Renal cortex interstitium (tissue), 15 donors: ENCODE measurements at places on chromosomes 5 and 9.
A peak's percentile ranks its signal among the peaks of the same experiment; 100 is the strongest.

DNA sequence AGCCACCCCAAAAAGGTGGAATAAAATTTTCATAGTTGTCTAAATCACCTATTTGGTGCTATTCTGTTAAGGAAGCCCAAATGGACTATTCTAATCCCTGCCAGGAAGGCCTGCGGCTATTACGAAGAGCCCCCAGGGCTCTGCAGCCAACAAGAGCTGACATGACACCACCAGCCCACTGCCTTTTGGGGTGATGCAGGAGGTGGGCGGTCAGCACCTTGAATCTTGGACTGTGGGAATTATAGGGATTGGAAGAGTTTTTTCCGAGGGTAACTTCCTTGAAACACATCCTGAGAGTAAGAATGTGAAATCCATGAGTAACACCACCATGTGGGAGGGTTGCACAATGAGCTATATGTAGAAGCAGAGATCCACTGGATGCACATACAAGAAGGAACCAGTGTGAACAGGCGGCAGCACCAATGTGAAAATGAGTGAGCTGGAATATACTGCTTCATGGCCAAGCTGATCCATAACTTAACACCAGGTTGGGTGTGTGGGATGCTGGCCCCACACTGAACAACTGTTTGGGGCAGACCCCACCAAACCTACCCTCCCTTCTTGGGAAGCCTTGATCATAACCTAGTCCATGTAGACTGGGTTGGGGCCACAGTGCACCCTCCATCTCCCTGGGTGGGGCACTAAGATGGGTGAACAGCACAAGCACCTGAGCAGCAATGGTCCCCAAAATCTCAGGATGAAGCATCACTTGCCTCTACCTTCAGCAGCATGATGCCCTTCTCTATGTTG, 239.0 kb downstream of the FSTL4 start:
- DNase-seq = no peak

- DNase-seq = no peak
These were observed 21.7 kb upstream of the ADAM19 start for GRCh38 chr5:157597277-157597676.

DNA sequence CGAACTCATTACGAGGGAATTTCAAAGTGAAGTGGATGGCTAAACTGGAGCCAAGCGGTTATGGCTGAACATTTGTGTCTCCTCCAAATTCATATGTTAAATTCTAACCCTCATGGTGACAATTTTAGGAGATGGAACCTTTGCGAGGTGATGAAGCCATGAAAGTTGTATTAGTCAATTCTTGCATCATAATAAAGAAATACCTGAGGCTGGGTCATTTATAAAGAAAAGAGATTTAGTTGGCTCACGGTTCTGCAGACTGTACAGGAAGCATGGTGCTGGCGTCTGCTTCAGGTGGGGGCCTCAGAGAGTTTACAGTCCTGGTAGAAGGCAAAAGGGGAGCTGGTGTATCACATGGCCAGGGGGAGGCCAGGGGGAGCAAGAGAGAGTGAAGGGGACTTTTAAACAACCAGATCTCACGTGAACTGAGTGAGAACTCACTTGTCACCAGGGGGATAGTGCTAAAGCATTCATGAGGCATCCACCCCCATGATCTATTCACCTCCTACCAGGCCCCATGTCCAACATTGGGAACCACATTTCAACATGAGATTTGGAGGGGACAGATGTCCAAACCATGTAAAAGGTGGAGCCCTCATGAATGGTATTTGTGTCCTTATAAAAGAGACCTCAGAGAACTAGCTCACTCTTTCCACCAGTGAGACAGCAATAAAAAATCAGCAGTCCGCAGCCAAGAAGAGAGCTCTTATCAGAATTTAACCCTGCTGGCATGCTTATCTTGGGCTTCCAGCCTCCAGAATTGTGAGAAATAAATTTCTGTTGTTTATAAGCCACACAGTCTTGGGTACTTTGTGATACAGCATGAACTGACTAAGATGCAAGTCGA, 143.4 kb downstream of the MTRR start:
- no peak for DNase-seq

DNA sequence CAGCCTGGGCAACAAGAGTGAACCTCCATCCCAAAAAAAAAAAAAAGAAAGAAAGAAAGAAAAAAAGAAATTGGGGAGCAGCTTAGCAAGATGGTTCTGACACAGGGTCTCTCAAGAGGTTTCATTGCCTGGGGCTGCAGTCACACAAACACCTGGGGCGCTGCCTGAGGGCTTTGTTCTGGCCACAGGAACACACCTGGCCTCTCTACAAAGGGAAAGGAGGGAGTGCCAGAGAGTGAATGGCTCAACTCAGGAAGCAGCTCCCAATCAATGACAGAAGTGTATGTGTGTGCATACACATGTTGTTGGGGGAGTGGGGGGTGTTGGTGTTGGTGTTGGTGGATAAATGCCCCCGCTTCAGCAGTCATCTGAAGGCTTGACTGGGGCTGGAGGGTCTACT, 32.4 kb upstream of the CTNNA1 start:
- no peak for DNase-seq

DNA sequence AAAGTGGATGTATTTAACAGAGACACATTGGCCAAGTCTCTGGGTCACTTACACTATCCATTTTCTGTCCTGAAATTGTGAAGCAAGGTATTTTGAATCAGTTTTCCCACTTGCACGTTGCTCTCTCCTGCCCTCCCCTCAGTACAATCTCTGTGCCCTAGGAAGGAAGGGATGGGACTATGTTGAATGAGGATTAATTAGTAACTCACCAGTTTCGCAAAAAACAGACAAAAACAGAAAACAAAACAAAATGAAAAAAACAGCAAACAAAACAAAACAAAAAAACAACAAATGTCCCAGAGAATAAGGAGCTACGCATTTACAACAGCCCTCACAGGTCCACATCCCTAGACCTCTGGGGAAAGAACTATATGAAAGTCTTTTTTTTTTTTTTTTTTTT, 1.1 kb upstream of the CD14 start:
- DNase-seq = no peak

DNA sequence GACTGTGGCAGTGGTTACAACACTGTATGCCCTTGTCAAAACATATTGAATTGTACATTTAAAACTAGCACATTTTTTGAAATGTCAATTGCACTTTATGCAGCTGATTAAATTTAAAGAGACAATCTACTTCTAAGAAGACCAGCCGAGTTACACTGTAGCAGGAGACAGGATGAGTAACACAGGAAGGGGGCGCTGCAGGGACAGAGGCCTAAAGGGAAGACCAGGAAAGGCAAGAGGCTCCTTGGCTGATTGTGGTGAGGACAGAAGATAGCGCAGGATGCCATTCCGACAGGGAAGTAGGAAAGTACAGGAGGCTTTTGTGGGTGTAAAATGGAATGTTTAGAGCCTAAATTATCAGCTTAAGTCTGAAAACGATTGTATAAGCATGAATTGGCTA, 28.2 kb upstream of the PPP2R2B start:
- DNase-seq = no peak

DNA sequence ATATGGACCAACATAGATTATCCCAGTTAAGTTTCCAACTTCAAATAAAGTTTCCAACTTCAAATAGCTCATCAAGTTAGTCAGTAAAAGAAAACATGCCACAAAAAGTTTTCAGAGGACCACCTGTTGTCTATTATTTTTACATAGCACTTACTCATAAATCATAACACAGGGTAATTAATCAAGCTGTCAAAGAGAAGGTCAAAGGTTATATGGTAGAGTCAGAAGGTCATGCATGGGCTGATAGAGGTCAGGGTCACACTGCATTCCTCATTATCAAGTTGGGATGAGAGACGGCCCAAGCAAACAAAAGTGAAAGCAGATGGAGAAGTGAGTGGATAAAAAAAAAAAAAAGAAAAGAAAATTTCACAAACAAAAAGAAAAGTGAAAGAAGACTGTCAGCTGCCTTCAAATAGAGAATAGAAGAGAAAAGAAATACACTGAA, 145.5 kb upstream of the POU5F2 start:
- DNase-seq = no peak

DNA sequence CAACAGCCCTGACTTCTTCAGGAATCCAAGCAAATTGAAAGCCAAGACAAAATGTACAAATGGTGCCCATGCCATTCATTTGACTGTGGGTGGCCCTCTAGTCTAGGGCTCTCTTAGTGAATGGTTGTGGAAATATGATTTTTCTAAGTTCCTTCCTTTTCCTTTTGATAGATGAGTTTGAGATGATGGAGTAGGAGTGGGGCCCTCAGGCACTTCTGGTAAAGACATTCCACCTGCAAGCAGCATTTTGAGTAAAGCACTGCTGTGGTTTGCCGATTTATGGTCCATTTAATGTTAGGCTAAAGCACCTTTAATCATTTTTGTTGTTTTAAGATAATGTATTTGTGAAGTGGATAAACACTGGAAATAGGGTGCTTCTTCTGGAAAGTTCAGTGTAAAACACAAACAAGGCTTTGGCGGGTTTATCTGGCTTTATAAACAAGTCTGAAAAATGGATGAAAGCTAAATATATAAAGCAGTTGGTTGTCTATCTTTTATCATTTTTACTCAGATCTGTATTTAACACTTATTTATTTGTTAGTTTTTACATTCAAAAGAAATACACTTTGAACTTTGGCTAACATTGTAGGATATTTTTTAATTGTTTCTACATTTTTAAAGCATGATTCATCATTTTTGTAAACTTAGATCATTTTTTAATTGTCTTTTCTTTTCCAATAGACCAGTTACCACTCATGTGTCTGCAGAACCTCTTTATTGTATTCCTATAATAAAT, 213.5 kb downstream of the PJA2 start:
- no peak for DNase-seq

DNA sequence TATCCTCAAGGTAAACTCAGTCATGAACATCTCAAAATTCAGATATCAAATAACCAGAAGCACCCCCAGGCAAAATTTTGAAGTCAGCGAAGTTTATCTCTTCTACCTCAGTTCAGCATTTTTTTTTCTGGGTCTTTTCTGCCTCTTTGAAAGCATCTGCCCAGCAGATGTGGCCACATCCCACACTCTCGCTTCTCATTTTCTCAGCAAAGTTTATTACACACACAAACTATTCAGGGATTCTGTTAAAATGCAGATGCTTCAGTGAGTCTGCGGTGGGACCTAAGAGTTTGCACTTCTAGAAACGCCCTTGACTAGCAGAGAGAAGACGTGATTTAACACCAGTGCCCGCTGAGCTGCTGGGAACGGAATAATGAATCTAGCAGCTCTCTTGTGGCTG, 19.3 kb downstream of the RASEF start:
- DNase-seq = no peak

DNA sequence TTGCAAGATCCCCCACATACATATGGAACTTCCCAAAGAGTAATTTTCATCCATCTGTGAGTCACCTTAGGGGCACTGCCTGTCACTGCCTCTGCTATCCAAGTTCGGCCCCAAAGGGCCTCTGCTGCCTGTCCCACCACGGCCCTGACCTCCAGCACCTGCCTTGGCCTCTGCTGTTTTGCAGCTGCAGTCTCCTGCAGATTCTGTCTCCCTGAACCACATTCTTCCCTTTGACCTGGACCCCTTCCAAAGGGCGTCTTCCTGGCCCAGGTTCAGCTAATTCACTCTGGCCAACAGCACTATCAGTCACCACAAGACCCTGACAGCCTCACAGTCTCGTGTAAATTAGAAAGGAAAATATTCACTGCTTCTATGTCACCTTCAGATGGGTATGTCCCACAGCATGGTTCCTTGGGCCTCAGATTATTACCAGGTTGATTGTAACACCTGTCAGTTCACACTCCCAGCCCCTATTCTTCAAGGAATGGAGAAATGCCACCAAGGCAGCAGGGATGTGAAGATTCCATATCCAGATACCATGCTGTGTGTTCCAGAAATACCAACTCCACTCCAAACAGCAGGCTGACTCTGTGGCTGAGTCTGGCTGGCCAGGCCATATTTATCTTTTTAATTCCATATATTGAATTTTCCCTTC, 479.3 kb downstream of the ARHGEF28 start:
- DNase-seq = no peak

DNA sequence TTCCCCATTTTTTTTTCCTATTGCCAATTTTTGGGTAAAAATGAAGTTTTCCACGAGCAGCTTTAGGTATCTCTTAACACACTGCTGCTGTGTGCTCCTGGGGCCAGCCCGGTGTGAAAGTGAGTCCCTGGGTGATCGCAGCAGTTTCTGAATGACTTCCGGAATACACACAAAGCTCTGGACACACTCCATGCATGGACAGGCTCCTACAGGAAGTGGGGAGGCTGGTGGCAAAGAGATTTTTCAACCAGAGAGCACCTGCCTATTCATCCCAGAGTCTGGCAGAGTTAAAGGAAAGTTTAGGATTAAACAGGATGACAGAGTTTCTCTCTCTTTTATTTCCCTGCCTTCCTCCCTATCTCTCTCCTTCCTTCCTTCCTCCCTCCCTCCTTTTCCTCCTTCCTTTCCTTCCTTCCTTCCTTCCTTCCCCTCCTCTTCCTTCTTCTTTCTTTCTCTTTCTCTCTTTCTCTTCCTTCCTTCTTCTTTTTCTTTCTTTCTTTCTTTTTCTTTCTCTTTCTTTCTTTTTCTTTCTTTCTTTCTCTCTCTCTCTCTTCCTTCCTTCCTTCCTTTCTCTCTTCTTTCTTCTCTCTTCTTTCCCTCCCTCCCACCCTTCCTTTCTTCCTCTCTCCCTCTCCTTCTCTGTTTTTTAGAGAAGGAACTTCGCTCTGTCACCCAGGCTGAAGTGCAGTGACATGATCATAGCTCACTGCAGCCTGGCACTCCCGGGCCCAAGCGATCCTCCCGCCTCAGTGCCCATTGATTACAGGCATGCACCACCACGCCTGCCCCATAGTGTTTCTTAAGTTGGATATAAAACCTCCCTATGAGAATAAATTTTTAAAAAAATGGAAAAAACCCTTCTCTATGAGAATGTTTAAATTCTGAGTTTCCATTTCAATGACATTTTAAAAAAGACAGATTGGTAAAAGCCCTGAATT, 38.7 kb upstream of the UBTD2 start:
- DNase-seq = peak; percentile 3

GRCh38 chr5:105730982-105731381, 1939.8 kb downstream of the EFNA5 start:
- peak; percentile 7 for DNase-seq

DNA sequence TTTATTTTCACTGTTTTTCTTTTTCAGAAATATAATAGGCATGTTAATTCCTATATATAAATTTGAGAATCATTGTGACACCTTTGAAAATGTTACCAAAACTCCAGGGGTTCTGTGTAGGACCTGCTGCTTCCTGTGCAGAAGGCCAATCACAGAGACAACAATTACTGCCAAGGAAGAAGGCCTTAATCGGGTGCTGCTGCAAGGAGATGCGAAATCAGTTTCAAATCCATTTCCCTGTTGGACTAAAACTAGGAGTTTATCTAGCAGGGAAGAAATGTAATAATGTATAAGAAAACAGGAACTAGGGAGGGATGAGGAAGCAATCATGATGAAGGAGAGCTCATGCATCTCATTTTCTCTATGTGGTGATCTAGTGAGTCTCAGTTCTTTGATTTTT, 209.7 kb upstream of the NUDT12 start:
- DNase-seq = no peak

- no peak for DNase-seq
These were observed 41.7 kb upstream of the CLK4 start for GRCh38 chr5:178668579-178668978.
